ENCODE measurements at places on chromosomes 7 and 10.

- DNase-seq = no peak
Measured at GRCh38 chr10:26721561-26721960, 24.1 kb downstream of the PDSS1 start.

DNA sequence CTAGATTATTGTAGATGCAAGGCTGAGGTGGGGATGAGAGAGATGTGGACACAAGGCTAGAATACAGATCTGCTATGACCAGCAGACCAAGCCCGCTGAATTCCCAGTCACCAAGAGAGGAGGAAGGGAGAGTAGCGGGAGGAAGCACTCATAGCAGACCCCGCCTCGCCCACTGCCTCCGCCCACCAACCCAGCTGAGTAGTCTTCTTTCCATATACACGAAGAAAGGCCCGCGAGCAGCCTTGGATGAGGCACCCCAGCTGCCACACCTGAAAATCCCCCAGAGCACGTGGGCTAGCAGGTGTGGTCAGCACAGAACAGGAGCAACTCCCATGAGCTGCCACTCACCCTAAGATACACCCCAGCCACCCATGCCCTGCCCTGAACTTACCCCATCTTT is 7.9 kb upstream of the H2BK1 start:
- DNase-seq = no peak

- no peak for DNase-seq
Measured at GRCh38 chr7:2735744-2736143, 47.7 kb downstream of the AMZ1 start.

DNA sequence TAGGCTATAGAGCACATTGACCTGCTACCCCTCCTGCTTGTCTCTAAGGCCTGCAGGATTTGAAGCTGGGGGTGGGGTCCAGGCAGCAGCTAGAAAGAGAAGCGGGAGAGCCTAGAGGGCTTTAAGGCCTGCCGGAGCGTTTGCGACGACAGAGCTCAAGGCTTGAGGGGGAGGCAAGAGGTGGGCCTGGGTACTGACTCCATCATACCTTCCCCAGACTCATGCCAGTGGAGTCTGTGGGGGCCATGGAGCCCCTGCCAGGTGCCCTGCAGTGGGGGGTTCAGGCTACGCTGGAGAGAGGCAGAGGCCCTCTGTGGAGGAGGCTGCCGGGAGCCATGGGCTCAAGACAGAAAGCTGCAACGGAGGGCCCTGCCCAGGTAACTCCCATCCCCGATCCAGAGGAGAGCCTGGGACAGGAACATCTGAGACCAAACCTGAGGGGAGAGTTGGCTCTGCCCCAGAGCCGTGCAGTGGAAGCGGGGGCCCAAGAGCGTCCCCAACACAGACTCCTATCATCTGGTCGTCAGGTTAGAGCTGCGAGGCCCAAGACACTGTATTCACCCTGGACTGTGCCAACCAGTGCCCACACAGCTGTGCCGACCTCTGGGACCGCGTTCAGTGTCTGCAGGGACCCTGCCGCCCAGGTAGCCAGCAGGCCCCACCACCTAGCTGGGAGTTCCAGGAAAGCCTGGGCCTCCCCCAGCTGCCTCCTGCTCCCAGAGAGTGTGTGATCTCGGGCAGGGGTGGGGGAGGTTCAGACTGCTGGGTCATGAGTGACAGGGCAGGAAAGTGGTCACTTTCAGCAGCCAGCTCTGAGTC is 13.2 kb upstream of the ZNF862 start:
- DNase-seq = no peak

DNA sequence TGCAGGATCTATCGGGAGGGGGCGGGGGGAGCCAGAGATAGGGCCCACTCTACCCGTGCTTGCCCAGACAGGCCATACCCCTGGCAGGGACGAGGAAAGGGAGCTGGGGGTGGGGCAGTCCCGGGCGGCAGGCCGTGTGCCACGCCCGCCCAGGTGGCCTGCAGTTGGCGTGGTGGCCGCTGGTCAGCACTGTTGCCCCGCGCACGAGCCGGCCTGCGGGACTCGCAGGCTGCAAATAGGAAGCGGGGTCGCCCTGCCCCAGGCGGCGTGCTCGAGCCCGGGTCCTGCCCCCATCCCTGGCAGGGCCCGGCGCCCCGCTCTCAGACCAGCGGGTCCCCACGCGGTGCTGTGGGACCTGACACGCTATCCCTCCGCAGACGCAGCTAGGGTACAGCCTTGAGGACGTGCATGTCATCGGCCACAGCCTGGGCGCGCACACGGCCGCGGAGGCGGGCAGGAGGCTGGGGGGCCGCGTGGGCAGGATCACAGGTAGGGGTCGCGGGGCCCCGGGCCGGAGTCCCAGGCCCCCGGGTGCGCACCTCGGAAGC is 6.7 kb downstream of the PNLIPRP2 start:
- no peak for DNase-seq

- DNase-seq = no peak
Measured at GRCh38 chr7:111867348-111867931, 305.1 kb upstream of the IMMP2L start.

- DNase-seq = no peak
Measured at GRCh38 chr7:25859412-25860274, 292.4 kb upstream of the NFE2L3 start.

DNA sequence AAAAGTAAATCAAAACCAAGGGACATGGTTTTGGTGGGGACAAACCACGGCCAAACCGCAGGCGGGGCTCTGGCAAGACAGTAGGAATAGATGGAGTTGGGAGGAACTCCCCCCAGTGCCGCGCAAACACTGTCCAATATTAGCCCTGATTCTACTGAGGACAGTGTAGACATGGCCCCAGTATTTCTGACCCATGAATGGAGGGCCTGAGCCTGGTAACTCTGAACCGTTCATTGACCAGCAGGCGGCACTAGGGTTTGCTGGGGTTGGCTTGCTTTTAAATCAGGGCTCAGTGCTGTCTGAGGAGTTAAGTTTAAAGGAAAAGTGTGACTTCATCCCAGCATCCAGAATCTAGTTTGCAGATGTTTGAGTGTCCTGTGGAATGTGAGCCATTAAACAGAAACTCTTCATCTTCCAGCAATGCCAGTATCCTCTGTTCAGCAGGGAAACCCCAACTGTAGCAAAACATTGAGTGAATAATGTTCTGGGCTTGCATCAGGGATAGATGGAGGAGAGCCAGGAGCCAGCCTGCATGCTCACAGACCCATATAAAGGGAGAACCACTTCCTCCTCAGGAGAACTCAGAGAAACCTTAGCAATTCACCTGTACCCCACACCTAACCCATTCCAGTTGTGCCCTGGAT is 147.4 kb upstream of the PRSS58 start:
- no peak for DNase-seq

- no peak for DNase-seq
Measured at GRCh38 chr7:137196648-137197047, 146.9 kb downstream of the PTN start.

DNA sequence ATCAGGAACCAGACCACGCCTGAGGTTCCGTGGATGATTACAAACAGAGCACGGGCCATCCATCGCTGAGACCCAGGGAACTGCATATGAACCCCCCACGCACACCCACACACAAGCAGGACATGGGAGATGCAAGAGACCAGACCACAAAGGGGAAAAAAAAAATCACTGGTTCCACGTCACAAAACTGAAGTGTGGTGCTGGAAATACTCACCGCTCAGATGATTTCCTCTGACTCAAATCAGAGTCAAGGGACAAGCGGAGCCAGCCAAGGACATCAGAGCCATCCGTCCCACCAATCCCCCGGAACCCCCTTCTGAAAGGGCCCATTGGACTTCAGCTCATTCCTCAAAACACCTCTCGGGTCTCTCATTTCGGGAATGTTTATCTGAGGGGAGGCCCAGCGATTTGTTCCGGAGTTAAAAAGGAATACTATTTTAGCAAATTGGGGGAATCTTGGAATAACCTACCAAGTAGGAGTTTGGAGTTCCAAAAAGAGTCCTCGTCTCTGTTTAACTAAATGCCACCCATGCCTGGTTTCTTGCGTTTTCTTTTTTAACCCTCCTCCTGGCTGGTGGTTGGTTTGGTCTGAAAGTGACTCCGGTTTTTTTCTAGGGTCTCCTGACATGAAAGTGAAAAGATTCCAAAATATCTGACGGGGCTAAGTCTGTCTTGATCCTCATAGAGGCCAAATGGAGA is 15.0 kb downstream of the SNX8 start:
- peak; percentile 17 for DNase-seq

DNA sequence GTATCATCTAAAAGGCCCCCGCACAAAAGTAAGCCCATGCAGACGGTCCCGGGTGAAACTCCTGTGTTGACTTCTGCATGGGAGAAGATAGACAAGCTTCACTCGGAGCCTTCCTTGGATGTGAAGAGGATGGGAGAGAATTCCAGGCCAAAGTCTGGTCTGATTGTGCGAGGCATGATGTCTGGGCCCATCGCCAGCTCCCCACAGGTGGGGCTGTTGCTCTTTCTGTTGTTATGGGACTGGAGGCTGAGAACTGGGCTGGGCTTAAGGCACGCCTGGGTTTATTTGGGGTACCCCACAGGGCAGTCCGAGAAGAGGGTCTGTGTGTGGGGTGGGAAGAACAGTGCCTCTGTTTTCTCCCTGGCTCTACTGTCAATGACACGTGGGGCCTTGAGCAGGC is 14.6 kb downstream of the MINDY4 start:
- DNase-seq = no peak

GRCh38 chr10:4382811-4383210 is 443.2 kb upstream of the AKR1E2 start:
- no peak for DNase-seq

GRCh38 chr10:26881600-26882331 is 21.0 kb upstream of the ABI1 start:
- no peak for DNase-seq

GRCh38 chr7:156993925-156994235 is 16.6 kb downstream of the MNX1 start:
- no peak for DNase-seq

DNA sequence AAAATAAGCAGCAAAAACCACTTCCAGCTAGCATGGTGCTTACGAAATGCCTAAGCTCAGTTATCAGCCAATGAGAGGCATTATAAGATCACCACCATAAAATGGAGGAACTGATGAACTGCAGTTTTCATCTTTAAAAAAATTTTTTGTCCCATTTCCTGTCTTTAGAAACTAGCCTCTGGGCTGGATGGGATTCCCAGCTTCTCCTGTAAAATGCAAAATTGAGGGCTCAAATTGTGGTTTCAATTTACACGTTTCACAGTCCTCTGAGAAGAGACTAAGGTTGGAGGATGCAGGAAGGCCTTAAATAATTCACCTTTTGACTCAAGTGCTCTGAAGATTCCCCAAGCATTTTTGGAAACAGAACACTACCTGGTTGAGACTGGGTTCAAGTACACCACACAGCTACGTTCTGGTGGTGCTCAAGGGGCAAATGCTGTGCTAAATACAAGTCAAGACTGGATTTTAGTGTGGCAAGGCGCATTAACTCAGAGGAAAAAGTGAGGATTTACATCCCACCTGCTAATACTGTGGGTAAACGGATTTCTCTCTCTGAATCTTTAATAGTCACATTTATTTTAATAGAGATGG is 951 bp downstream of the ZNF25 start:
- DNase-seq = no peak

DNA sequence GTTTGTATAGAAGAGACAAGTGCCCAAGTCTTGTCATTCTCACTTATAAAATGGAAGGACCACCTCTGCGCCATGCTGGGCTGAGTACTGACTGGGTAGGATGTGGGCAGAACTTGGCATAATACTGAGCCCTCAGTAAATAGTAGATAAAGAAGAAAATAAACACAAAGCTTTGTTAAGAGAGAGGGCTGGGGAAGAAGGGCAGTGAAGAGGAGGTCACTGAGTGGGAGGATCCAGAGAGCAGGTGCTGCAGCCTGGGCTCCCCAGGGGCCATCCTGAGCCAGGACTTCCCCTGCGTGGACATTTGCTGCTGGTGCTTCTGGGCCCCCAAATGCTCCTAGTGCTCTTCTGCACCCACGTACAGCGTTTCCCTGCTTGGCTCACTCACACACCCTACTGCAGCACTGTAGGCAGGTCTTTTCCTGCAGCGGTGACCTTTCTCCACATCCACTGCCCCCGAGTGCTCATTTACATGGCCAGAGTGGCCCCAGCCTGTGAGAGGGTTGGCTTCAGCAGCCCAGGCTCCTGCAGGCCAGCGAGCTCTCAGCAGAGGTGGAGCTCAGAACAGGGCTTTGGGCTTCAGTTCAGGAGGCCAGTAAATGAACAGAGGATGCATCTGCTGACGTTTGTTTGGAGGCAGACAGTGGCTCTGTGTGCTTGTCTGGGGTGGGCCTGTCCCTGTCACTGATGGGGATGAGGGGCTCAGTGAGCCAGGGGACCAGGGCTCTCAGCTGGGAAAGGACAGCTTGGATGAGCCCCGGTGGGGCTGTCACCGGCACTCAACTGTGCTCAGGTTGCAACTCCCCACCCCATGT is 164.6 kb downstream of the ADARB2 start:
- no peak for DNase-seq

DNA sequence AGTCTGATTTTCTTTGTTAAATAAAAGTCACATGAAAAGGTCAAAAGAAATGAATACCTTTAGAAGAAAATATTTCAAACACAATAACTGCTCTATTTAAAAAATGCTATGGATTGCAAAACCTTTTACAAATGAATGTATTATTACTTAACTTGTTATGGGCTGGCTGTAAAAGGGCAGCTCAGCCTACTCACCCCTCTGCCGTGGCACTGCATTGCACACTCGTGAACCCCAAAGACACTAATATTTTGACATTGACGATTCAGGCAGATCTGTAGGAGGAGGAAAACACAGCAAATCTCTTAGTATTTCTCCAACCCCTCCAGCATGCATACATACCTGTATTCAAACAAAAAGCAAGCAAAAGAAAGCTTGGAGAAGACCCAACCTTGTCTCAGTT is 149.5 kb downstream of the FANK1 start:
- no peak for DNase-seq

DNA sequence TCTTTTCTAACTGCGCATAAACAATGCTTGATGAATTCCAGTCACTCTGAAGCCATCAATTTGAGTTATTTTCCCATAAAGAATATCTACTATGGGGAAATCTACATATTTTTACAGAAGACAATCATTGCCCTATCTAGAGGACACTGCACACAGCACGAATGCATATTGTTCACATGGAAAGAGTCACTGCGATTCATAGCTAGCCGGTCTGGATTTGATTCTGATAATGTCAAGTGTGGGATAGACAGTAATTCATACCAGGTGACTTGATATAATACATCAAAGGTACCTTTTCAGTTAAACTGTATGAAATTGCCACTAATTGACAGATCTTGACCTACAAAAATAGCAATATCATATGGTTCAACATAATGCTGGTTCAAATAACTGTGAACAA is 255.7 kb downstream of the THSD7A start:
- no peak for DNase-seq

DNA sequence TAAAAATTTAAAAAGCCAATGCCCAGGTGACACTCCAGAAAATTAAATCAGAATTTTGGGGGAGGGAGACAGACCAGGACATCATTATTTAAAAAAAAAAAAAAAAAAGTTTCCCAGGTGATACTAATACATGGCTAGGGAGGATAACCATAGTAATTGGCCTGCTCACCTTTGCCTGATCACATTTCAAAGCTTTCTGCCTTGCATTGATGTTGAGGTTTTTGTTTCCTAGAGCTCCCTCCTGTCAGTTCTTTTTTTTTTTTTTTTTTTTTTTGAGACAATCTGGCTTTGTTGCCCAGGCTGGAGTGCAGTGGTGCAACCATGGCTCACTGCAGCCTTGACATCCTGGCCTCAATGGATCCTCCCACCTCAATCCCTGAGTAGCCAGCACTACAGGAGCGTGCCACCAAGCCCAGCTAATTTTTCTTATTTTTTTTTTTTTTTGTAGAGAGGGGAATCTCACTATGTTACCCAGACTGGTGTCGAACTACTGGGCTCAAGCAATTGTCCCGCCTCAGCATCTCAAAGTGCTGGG is 38.1 kb downstream of the CPED1 start:
- DNase-seq = no peak

All from stimulated activated CD8-positive, alpha-beta memory T cell treated with anti-CD3 and anti-CD28 coated beads, Interleukin-2, amount 100 ng/mL, for 48 hours (primary cell).